Occipital lobe (tissue), 3 donors: ENCODE measurements at places on chromosomes 12 and 14.
A peak's percentile ranks its signal among the peaks of the same experiment; 100 is the strongest.

DNA sequence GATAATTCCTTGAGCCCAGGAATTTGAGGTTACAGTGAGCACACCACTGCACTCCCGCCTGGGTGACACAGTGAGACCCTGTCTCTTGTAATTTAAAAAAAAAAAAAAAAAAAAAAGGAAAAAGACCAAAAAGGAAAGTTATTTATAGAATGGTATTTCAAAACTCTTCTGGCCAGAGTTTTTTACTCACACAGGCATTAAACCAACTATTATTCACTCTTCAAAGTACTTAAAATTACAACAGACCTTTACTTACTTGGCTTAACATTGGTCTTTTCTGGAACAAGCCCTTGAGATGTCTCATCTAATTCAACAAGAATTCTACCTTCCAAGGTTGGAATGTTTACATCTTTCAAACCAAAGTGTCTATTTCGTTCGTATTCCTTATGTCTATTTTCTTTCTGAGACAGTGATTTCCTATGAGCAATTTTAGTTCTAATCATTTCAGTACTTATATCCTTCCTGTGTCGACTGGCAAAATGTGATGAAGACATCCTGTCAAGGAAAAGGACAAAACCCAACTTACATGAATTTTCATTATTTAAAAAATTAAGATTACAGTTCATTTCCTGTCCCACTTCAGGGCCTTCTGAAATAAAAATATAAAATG is 2.6 kb downstream of the DLGAP5 start:
- DNase-seq = no peak

GRCh38 chr14:104226421-104227383 is 88.3 kb downstream of the KIF26A start:
- no peak for DNase-seq

DNA sequence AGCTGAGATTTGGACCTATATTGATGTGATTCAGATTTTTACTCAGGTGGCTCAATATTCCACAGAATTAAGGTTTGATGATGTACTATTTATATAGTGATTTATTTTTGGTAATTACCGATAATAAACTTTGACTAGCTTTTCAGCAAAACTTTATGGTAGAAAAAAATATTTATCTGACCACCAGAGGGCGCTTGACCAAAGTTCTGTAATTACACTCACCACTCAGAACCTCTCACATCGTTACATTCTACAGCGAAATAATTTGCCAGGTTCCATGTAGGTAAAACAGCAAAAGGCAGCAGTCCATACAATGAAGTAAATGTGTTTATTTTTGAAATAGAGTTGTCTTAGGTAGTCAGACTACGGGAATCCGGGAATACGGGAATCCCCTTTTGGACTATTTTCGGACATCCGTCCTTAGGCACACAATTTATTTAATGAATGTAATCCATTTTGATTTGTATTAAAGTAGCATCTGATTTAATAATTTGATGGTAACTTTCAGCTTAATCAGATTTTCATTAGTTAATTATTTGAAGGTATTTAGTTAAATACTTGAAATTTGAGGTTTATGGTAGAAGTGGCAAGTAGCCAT is 143.0 kb upstream of the DDHD1 start:
- DNase-seq = no peak

GRCh38 chr12:65827827-65828231 is 3.5 kb downstream of the HMGA2 start:
- no peak for DNase-seq

DNA sequence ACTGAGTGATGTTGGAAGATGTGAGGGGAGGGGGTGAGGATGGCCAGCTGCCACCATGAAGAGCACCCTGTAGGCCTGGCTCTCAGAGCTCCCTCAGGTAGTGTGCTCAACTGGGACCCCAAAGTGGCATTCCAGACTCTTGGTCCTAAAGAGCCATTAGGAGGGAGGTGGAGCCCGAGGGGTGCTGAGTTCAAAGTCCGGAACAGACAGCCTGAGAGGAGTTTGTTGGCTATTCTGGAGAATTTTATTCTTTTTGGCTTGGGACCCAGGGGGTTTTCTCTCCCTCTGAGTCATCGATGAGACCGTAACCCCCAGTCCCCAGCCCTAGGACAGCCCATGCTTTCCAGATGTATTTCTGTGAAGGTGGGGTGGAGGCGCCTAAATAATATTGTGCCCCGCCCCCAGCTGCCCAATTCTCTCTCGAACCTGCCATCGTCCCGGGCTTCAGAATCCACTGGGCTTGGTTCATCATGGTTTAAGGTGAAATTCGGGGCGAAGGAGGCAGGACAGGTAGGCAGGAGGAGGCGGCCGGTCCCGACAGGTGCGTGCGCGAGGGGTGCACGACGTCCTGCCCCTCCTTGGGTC is 690 bp upstream of the RBP5 start:
- no peak for DNase-seq

DNA sequence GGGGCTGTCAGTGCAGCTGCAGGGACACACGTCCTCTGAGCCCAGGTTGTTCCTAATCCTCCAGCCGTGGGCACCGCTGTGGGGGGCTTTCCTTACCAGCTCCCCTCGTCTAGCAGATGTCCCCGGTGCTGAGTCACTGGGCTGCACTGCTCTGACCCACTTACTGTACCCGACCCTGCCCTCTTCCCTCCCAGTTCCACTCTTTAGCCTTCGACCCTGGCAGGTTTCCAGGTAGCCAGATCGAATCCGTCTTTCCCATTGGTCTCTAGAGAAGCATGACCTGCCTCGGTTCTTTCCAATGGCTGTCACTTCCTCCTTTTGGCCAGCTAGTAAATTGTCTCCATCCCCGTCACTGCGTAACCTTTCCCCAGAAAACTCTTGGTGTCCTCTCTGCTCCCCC is 48.4 kb downstream of the ELK3 start:
- no peak for DNase-seq

GRCh38 chr14:73188501-73188911 is 48.8 kb upstream of the PAPLN start:
- DNase-seq = no peak

GRCh38 chr14:74492776-74493342 is at the start of gene NPC2:
NPC2 (minus strand) TSS chr14:74493305; CDS start chr14:74493274, 31 bp downstream.
- DNase-seq = no peak

- DNase-seq = no peak
Measured at GRCh38 chr12:116813271-116814041, 67.8 kb downstream of the HRK start.

GRCh38 chr14:33809396-33809981 is 141.4 kb downstream of the EGLN3 start:
- no peak for DNase-seq

DNA sequence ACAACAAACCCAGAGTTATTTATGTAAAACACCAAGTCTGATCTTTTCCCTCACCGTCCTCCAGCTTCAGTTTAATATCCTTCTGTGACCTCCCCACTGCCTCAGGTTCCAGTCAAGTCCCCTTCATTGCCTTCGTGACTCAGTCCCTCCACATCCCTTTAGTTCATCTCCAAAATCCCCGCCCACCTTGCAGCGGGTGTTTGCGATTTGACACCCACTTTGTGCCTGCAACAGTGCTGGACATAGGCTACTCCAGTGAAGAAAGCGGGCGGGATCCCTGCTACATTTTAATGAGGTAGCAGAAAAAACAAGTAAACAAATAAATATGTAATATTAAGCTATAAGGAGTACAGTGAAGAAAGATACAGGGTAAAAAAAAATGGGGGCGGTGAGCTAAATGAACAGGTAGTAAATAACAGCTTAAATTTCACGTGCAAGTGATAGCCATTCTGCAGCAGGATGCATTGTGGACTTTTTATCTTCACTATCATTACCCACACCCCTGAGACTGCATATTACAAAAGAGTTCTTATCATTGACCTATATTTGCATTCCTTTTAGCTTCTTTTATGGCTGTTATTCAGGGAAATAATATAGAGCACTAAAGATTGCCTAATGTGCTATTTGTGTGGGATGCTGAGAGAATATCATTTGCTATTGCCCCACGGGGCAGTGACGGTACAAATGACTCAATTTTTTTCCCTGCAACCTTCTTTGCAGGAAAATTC is 222.8 kb upstream of the NUDT4 start:
- no peak for DNase-seq

DNA sequence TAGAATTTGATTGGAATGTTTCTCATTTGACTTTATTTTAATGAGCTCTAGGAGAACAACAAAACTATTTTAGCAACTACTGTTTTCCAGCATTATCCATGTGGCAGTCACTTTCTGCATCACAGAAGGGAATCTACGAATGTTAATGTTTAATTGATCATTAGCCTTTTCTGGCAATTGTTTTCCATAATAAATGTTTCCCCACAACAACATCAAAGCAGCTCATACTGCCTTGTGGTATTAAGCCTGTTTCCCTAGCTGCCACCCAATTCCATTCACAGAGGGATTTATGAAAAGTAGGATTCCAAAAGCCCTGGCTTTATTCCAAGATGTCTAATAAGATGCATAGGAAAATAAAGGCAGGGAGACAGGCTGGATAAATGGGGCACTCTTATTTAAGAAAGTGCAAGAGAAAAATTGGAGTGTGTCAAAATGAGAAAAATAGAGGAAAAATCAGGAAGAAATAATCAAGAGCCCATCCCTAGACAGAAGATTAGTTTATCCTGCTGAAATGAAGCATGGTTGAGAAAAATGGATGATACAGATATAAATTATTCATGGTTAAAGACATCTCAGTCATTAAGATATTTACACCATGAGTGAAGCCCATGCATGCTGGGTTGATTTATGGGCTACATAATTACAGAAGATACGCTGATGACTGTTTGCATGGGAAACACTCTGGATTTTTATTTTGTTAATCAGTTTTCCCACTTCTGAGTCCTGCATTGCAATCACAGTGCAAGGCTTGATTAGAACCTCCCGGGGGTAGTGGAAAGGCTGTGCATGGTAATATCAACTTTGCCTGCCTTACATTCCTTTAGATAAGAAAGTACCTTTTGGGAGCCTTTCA is 180.3 kb downstream of the HELB start:
- no peak for DNase-seq

DNA sequence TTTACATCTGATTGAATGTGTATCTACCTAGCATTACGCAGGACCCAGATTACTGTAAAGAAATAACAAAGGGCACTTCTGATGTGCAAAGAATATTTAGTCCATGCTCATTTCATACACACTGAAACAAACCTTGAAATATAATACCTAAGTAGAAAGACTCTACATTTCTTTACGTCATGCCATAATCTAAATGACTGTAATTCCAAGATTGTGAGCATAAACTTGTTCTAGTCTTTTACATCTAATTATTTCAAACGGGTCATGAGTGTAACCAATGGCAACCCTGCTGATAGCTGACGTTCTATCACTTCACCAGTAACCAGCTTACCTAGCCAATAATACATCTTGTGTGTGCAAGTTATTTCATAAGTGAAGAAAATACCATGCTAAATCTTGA is 433.8 kb downstream of the PRKD1 start:
- no peak for DNase-seq

DNA sequence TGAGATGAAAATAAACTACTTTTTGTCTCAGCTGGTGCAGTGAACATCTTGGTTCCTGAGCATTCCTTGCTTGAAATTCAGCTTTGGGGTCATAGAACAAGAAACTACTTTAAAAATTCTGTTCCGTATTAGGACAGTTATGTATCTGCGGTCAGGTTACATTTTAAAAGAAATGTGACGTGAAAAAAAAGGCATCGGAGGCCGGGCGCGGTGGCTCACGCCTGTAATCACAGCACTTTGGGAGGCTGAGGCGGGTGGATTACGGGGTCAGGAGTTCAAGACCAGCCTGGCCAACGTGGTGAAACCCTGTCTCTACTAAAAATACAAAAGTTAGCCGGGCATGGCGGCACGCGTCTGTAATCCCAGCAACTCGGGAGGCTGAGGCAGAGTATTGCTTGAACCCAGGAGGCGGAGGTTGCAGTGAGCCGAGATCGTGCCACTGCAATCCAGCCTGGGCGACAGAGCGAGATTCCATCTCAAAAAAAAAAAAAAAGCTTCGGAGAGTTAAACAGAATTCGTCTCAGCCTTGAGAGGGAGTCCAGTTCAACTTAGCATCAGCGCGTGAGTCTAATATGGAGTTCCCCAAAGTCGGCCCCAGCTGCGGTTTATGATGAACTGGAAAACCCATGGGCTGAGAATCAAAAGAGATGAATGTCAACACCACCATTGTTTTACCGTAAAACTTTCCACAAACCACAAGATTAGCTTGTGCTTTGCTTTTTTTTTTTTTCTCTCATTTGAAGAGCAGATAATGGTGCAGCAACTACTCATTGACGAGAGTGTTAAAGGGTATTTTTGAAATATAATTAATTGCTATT is 2.1 kb upstream of the SLC2A13 start:
- DNase-seq = no peak

- no peak for DNase-seq
Measured at GRCh38 chr12:90211017-90211416, 502.4 kb upstream of the ATP2B1 start.

- no peak for DNase-seq
Measured at GRCh38 chr12:28086521-28087155, 103.6 kb upstream of the CCDC91 start.

DNA sequence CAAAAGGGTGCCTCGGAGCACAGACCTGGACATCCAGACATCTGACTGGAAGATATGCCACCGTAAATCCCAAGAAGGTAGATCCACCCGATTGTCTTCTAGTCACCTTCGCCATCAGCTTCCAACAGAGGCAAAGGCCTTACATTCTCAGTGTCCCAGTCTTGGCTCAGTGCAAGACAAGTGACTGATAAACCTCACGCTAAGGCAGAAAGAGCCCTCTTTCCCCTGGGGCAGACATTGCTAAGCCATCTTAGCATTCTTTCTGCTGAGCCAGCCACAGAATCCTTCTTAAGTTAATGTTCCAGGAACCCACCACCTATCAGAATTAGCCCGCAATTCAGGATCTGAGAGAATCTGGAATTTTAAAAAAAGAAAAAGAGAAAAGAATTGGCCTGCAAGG is 4.3 kb upstream of the PLEKHG6 start:
- no peak for DNase-seq

GRCh38 chr14:23483236-23483854 is 13.8 kb downstream of the NGDN start:
- peak; percentile 73 for DNase-seq

- no peak for DNase-seq
Measured at GRCh38 chr12:66345956-66346355, 43.7 kb downstream of the HELB start.

DNA sequence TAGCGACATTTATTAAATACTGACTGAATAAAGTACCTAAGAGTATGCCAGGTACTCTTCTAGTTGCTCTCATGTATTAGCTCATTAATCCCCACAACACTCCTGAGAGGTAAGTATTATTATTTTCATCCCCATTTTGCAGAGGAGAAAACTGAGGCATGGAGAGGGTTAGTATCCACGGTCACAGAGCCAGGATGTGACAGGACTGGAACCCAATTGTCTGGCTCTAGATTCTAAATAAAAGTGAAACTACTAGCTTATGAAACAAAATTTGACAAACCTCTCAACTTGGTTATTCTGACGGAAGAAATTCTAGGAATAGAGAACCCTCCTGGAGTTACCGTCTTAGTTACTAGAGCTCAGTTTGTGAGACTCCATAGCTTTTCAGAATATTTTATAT is 112.2 kb downstream of the CHST11 start:
- DNase-seq = no peak

DNA sequence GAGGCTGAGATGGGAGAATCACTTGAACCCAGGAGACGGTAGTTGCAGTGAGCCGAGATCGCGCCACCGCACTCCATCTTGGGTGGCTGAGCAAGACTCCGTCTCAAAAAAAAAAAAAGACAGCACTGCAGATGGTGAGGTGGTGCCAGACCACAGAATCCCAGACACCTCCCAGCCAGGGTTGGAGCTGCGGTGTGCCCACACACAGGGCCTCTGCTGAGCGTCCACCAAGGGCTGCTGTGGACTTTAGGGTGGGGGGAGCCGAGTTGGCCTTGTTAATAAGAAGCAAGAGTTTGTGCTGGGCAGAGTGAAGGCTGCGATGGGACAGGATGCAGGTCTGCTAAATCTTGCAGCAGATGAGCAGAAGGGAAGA is 14.2 kb downstream of the KMT5A start:
- DNase-seq = no peak

GRCh38 chr12:24679126-24679525 is 269.8 kb downstream of the BCAT1 start:
- no peak for DNase-seq
